ENCODE measurements at places on chromosomes 2 and 18.

GRCh38 chr18:23245461-23245860 is 110.2 kb downstream of the CABLES1 start:
- DNase-seq: no peak

GRCh38 chr2:37459095-37459981 is 114.9 kb downstream of the QPCT start:
- no peak for DNase-seq

GRCh38 chr2:169069341-169069740 is at the start of gene DHRS9:
Gene DHRS9 (plus strand): TSS chr2:169069563. CDS start chr2:169081582, 12,019 bp downstream.
- DNase-seq: no peak

DNA sequence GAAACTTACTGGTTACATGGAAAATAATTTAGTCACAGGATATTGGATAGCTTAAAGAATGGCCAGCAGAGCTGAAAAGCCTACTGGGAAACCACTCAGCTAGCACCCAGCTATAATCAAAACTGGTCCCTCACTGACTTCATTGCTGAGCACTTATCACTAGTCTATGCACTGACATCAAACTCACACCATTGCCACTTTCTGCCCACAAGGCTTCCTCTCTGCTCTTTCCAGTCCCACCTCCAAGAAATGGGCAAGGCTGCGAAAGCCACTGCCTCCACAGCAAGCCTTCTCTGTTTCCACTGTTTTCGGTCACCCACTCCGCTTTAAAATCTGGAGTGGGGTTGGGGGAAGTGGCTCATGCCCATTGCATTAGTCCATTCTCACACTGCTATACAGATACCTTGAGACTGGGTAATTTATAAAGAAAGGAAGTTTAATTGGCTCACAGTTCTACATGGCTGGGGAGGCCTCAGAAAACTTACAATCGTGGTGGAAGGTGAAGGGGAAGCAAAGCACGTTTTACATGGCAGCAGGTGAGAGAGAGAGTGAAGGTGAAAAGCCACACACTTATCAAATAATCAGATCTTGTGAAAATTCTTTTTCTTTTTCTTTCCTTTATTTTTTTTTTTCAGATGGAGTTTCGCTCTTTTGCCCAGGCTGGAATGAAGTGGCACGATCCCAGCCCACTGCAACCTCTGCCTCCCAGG is 77.0 kb upstream of the CERS6 start:
- no peak for DNase-seq

DNA sequence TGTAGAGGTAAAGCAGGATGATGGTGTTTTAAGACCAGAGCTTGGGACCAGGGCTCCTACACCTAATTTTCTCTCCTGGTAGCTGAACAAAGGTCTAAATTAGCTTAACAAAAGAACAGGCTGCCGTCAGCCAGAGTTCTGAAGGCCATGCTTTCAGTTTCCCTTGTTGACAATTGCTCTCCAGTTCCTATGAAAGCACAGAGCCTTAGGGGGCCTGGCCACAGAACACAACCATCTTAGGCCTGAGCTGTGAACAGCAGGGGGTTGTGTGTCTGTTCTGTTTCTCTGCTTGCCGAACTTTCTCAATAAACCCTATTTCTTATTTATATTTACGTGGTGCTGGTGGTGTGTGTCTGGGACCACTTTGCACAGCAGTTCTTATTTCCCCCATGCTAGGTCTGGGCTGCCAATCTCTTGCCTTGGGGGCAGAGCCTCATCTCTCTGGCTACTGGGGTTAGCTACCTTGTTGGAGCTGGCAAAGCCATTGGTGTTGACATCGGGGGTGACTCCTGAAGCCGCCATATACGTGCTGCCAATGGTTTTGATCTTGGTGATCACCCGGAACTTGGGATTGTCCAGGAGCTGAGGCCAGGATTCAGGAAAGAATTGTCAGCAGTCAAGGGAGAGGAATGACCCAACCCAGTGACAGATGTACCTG is 29.0 kb downstream of the CENPO start:
- DNase-seq: no peak

- no peak for DNase-seq
Observed at GRCh38 chr2:150472511-150472899, 15.0 kb downstream of the RND3 start.

All from stimulated activated CD4-positive, alpha-beta T cell treated with anti-CD3 and anti-CD28 coated beads, Interleukin-1b, Interleukin-23, amount 100 ng/mL, for 1 hour (primary cell).